Adrenal gland (tissue), 19 donors: ENCODE measurements at places on chromosomes 11 and 22.

GRCh38 chr11:43403357-43404231 is 44.9 kb downstream of the TTC17 start:
- no peak for DNase-seq

- no peak for DNase-seq
Measured at GRCh38 chr11:85795712-85796487, 15.0 kb downstream of the SYTL2 start.

DNA sequence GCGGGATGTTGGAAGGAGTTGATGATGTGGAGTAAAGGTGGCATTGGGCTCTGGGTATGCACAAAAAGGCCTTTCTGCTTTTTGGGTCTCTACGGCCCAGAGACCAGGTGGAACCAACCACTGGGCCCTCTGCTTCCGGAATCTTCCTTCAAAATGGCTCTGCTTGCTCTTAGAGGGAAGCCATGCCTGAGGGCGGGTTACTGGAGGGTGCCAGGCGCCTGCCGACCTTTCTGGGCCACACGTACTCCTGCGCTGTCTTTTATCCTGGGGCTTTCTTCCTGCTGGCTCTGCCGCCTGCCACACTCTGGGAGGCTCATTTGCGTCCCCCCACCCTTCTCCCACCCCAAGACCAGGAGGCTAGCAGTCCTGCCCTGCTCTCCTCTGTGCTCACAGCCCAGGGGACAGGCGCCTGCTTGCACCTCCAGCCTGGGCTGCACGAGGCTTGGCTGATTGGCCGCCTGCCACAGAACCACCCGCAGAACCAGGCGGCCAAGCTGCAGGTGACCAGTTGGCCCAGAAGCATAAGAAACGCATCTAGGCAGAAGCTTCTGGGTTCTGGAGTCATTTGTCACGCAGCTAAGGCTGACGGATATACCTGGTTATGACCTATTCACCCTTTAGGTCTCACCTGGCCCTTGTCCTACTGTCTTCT is 536.9 kb downstream of the TBC1D22A start:
- peak; percentile 4 for DNase-seq

DNA sequence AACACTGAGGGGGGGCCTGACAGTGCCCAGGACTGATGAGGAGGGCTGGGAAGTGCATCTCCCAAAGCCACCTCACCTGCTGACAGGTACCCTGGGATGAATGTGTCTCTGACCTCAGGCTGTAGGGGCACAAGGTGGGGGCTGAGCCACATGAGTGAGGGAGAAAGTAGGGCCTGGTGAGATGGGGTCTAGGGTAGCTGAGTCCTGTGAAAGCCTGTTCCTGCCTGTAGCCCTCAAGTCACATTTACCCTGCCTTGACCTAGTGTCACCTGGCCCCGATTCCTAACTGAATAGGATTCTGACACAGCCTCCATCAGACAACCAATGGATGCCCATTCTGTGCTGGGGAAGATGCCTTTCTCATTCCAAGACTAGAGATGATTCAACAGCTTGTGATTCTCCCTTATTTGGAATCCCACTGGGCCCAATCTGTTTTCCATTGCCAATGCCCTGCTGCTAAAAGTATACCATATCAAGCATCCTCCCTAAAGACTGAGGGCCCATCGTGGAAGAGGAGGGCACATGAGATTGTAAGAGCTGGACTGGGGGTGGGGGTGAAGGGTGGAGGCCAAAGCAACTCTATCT is 11.1 kb upstream of the RFPL1 start:
- DNase-seq = no peak

GRCh38 chr11:65492637-65493366 is 6.0 kb upstream of the MALAT1 start:
- DNase-seq = peak; percentile 92

DNA sequence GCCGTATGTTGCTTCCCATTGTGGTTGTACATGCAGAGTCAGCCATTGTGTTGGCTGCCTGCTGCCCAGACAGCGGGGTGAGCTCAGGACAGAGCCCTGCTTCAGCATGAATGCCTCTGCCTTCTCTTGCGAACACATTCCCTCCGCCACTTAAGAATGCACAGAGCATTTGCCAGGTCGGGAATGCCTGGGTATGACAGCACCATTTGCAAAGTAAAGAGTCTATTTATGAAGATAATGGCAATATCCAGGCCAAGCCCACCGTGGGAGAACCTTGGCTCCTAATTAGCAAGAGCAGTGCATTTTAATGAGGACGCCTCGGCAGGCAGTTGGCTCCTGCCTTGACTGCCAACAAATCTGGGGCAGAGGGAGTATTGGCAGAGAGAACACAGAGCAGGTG is 62.5 kb upstream of the SORL1 start:
- no peak for DNase-seq

DNA sequence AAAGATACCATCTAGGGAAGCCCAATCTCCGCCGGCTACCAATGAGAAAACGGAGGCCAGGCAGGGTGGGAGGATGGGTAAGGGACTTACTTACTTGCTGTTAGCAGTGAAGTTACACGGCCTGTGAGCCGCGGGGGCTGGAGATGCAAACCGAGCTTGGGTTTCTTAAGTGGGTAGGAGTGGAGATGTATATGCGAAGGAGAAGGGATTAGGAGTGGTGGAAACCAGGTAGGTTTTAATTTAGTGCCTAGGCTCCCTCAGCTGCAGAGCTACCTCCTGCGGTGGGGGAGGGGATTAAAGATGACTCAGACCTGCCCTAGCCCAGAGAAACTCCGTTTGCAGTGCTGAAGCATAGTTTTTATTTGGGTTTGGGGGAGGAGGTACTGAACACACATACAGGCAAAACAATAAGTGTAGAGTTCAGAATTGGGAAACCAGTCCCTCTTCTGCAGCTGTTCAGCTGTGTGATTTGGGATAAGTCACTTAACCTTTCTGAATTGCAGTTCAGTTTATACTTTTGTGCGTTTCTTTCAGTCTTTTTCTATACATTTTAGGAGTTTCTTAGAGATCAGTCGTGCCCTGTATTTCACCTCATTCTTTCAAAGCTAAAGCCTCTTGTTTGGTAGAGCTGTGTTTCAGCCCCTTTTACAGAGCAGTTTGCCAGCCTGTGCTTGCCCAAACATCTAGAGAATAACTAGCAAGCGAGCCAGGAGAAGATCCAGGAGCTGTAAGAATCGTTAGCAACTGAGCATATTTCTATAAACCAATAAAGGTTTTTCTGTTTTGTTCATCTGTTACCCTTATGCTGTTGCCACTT is 596 bp upstream of the TNRC6B start:
- peak; percentile 71 for DNase-seq

DNA sequence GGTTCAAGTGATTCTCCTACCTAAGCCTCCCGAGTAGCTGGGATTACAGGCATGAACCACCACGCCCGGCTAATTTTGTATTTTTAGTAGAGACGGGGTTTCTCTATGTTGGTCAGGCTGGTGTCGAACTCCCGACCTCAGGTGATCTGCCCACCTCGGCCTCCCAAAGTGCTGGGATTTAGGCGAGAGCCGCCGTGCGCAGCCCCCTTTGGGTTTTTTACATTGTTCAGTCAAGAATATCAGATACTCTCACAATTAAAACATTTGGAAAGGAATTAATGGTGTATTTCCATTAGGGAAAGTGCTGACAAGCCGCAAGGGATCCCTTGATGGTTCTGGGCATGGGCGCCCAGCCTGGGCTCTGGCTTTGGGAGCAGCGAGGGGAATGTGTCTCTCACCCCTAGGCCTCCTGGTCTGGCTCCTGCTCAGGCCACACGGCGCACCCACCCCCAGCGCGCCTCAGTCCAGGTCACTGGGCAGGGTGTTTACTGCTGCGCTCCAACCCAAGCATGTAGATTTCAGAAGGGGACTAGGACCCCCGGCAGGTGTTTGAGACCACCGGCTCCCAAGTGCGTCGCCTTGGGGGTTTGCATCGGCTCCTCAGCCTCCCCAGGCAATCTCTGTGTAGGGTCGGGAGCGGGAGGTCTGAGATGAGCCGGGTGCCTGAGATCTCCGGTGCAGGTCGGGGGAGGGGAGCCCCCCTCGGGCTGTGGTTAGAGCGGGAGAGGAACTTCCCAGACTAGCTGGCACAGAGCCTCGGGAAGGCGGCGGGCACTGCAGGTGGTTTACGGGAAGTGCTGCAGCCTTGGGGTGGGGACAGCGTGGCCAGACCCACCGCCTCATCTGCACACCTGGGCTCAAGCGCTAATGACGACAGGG is 809 bp upstream of the IRF7 start:
- DNase-seq = no peak

GRCh38 chr11:121717296-121717695 is 264.5 kb upstream of the SORL1-AS1 start:
- no peak for DNase-seq

- no peak for DNase-seq
Measured at GRCh38 chr11:95939091-95939490, 15.2 kb upstream of the MTMR2 start.

- peak; percentile 15 for DNase-seq
Measured at GRCh38 chr11:132064987-132065620, 694.7 kb downstream of the NTM start.

- DNase-seq = no peak
Measured at GRCh38 chr11:72078477-72078876, 1.9 kb downstream of the NUMA1 start.

DNA sequence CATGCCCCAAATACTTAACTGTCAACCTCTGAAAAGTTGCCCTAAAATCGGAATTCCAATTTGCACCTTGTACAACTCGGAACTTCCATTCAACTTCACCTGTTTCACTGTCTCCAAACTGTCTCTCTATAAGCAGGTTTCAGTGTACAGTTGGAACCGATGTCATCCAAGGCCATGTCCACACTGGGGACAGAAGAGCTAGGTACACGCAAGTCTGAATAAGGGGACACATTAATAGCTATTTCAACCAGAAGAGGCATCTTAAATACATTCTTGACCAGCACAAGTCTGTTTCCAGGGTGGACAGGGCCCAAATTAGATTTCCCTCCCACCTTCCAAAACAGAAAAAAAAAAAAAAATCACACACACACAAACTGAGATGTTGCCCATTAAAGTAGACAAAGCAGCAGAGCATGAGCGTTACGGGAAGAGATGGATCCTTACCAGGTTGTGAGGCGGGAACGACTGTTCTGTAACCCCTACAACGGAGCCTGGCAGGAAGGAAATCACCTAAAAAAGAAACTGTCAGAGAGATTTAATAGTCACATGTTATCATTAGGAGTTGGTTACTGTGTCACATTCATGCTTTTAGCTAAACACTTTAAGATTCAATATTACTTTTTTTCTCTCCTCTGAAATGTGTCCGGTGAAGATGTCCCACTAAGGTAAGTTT is 1.7 kb downstream of the CREBZF start:
- DNase-seq = no peak

GRCh38 chr22:22178992-22179391 is 65.6 kb upstream of the VPREB1 start:
- no peak for DNase-seq

DNA sequence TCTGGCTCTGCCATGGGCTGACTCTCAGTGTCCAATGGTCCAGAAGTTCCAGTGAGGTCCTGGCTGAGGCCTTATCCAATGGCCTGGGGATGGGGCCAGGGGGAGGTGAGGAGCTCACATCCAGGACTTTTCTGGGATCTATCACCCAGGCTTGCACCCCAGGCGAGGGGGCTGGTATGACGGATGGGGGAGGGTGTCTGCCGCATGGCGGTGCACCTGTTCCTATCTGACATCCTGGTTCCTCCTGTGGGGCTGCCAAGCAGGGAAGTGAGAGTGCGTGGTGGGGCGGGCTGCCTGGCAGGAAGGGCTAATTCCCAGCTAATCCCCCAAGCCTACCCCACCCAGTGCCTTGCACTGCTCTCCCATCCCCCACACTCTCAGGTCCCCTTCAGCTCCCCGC is 102.1 kb downstream of the NECTIN1 start:
- no peak for DNase-seq

GRCh38 chr22:44014241-44014640 is 9.9 kb upstream of the PARVB start:
- DNase-seq = no peak

GRCh38 chr22:17910561-17911311 is 113.6 kb downstream of the MICAL3 start:
- peak; percentile 96 for DNase-seq

GRCh38 chr11:355581-356458 is 13.5 kb upstream of the B4GALNT4 start:
- peak; percentile 96 for DNase-seq

DNA sequence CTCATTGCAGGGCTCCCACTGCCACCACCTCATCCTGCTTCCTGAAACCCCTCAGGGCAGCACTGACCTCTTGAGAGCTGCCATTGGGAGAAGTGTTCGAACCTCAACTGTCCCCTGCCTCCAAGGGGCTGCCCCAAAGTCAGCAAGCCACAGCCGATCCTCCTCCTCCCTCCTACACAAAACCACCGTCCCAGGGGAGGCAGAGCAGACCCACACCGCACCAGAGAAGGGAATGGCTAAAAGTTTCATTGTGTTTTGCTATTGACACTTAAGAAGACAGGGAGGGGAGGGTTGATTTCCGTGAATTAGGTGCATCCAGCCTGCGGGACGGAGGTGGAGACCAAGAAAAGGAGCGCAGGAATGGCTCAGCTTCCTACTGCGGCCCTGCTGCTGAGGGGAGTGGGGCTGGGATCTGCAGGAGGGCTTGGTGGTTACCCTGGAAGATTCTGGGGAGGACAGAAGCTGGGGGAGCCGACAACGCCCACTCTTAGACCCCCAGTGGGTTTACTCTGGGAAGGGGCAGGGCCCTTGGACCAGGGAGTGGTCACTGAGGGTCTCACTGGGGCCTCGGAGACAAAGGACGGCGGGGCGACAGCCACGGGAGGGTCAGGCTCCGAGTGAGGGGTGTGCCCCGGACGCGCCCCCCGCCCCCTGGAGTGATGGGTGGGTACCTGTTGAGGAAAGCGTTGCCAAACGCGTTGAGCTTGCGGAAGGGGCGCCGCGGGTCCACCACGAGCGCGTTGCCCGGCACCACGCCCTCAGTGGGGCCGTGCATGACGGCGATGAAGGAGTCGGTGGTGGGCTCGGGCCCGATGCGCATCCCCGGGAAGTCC is 815 bp downstream of the EHD1 start:
- DNase-seq = peak; percentile 45

DNA sequence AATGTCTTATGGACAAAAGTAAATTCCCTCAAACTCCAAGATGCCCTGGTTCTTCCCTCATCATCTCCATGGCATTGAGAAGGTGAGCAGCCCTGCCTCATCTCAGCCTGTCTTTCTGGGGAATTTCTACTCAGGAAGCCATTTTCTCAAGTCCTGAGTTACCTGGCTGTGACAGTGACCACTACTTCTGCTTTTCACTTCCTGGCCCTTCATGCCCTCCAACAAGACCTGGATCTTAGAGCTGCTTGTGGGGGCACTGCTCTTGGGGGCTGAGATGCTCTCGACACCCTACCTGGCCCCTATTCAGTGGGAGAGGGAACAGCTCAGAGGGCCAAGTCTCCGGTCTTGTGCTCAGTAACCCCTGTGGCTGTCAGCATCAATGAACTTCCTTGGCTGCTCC is 5.5 kb upstream of the IGSF22 start:
- no peak for DNase-seq
